Activated CD4-positive, alpha-beta T cell treated with anti-CD3 and anti-CD28 coated beads, Interleukin-2, amount 50 U/mL, for 24 hours (primary cell): ENCODE measurements at places on chromosomes 2 and 18.

GRCh38 chr2:15975261-15975600, 34.9 kb downstream of the MYCN start:
- DNase-seq, result no peak

- no peak for DNase-seq
Measured at GRCh38 chr2:19746611-19747309, 155.0 kb downstream of the TTC32 start.

DNA sequence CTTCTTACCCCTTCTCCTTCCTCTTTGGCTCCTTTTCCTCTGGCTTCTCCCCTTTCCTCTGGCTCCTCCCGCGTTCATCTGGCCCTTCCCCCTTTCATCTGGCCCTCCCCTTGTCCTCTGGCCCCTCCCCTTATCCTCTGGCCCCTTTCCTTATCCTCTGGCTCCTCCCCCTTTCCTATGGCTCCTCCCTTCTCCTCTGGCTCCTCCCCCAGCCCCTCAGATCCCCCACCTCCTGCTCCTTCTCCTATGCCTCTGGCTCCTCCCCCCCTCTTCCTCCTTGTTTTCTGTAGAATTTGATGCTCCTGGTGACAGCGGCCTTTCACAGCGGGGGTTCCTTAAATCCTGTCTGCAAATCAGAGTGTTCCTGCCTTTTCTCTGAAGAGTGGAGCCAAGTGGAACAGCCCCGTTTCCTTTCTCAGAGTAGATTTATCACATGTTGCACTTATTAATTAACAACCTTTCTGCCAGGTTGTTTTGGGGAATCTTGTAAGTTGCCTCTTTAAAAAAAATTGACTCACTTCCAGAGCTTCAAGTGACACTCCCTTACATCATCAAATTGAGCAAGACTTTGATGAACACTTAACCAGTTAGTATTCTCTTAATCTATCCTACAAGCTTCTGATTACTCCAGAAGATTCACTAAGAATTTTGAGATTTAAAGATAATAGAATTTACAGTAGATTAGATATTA, 27.9 kb downstream of the FABP1 start:
- no peak for DNase-seq

GRCh38 chr18:40366521-40366920, 1588.5 kb upstream of the PIK3C3 start:
- DNase-seq, result no peak

DNA sequence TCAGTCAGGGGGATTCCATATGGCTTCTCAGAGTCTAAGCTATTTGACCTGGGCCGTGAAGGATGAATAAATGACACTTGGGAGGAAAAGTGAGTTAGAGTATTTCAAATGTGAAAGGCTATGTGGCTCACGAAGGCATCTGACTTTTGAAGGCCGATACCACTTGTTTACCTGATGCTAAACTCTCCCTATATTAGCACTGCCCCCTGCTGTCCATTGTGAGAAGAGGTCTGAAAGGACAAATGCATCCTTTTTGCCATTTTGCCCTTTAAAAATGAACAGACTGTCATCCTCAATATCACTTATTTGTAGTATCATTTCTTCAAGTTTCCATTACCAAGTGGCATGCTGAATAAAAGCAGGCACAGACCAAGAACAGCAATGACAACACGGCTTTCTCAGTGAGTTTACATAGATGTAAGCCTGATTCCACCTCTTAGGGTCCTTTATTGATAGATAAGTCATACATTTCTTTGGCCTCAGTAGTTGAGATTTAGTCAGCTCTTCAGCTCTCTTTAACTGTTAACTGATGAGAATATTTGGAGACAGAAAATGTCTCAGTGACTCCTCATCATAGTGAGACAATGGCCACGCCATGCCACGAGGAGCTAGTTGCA, 40.1 kb downstream of the DOCK10 start:
- DNase-seq, result peak; percentile 72

GRCh38 chr2:98703738-98704137, 27.2 kb downstream of the MGAT4A start:
- DNase-seq, result no peak

DNA sequence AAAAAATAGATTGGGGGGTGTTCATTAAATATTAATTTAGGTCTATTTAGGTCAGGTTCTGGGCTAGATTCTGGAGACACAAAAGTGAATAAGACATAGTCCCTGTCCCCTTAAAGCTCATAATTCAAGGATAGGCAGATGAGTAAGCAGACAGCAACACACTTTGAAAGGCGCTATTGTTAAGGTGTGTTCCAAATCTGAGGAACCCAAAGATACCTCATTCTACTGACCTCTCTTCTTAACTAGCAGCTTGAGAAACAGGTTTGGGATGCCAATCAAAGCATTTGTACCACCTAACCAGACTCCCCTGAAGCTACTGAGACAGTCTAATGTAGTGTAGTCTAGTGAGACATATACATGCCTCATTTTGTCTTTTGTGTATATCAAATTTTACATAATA, 34.8 kb downstream of the SEMA4F start:
- no peak for DNase-seq

DNA sequence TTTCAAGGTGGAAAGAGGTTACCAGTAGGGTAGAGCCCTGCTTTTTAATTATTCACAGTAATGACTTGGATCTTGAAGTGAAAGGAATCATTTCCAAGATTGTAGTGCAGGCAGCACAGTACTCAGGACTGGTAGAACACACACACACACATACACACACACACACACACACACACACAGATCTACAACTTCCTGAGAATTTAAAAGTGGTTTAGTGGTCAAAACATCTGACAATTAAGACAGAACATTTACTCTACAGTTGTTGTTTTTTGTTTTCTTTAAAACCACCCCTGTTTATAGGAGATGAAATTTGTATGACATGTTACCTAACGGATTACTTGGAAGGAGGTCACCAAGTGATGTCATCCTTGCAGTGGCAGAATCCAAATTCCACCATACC, 146.7 kb upstream of the VRK2 start:
- DNase-seq, result no peak

DNA sequence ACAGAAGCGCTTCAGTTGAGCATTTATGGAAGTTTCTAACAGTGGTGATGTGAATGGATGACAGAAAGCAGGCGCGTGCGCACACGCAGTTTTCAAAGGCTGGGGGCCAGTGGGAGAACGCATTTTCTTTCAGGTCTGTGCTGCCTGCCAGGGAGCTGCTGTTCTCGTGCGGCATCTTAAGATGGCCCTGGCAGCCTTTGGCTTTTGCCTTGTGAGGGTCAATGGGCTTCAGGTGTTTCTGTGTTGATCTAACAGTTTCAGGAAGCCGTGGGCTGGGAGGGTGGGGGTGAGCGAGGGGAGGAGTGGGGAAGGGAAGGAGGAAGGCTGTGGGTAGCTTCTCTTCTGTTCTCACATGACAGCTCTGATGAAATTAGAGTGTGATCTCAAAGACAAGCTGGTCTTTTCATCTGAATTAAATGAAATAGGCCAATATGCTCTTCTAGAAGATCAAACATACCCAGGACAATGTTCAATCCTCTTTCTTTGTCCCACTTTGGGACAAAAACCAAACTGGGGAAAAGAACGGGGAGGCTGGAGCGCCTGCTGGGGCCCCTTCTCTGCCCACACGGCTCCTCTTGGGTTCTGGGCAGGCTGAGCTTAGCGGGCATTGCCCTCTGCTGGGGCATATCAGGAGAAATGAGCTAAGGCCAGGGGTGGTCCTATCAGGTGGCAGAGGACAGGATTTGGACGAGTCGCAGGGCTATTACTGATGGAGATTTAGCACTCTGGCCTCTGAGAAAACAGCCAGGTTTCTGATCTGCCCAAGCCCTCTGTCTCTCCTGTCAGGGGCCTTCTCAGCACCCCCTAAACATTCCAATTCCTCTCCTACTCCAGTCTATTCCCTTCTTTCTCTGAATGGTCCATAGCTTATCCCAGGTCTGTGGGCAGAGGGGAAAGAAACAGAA, 126.2 kb upstream of the LGALSL start:
- peak; percentile 38 for DNase-seq

GRCh38 chr2:138496096-138496651, 5.4 kb upstream of the SPOPL start:
- DNase-seq, result no peak

DNA sequence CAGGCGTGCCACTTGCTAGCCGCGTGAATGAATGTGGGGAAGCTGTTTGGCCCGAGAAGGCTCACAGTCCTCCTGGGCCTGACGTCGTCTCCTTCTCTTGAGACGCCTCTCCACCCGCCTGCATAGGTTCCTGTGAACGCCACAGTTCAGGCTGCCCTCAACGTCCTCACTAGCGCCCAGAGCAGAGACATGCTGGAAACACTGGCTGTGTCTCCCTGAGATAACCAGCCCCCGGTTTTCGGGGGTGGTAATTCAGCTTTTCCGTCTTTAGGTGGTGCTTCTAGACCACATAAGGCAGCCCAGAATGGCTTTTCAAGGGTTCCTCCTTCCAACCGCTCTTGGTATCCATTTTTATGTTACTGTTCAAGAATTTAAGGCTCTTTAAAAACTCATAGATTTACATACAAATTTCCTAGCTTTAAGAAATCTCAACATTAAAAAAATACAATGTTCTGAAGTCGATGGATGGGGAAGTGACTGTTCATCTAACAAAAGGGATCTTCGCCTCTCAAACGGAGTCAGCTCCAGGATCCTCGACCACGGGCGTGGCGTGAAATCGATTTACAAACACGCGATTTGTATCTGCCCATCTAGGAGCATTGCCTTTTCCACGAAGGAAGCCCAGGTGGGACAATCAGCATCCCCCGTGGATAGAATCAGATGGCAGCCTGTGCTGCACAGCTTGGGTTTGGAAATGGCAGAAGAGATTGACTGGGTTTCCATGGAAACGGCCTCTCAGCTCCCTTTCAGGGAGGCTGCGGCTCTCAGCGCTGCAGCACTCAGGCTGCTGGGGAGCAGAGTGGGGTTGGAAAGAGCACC, 110.6 kb upstream of the PXDN start:
- no peak for DNase-seq

- DNase-seq, result no peak
Measured at GRCh38 chr2:23419171-23420090, 34.5 kb downstream of the KLHL29 start.

DNA sequence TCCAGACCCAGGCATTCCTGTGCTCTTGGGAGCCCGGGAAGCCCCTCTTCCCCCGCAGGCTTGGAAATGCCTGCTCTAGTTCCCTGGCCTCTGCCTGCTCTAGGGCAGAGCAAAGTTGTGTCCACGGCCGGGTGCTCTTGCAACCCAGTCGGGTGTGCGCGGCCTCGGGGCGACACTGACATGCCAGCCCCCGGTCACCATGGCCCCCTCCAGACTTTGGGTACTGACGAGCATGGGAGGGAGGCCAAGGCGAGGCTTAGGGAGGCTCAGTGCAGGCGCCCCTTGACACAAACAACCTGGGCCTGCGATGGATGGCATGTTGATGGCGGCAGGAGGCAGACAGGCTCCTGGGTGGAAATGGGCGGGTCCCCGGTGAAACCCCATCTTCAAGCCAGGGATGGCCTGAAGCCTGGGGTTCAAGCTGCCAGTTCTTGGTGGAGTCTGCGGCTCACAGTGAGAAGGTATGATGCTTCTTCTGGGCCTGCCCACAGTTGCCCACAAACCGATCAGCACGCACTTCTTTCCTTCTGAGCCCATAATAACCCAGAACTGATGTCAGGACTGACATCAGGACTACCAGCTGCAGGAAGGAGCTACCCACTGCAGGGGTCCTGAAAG, 689.9 kb downstream of the DSC3 start:
- DNase-seq, result no peak

DNA sequence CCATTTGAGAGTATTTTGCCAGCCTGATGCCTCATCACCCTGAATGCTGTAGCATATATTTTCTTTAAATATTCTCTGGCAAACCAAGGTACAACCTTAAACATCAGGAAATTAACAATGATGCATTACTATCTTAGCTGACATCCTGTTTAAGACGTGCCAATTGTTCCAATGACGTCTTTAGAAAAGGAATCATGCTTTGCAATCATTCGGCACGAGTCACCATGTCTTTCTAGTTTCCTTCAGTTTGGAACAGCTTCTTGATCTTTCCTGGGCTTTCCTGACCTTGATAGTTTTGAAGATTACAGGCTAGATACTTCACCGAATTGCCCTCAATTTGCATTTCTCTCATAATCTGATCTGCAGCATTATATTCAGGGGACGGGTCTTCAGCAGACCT, 88.2 kb upstream of the GLI2 start:
- DNase-seq, result no peak

DNA sequence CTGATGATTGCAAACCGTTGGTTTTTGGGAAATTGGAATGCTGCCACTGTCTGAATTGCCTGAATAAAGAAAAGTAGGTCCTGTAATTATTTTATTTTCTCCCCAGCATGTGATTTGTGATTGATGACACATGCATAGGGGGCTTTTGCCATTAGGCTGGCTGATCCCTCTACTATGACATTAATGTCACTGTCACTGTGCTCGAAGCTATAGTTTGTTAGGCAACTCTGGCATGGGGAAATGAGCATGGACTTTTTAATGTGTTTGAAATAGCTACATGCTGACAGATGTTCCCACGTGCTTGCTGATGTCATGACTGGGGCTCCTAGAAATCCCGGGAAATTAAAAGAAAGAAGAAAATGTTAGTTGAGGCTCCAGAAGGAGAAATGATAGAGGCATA, 99.1 kb downstream of the HRH4 start:
- no peak for DNase-seq

DNA sequence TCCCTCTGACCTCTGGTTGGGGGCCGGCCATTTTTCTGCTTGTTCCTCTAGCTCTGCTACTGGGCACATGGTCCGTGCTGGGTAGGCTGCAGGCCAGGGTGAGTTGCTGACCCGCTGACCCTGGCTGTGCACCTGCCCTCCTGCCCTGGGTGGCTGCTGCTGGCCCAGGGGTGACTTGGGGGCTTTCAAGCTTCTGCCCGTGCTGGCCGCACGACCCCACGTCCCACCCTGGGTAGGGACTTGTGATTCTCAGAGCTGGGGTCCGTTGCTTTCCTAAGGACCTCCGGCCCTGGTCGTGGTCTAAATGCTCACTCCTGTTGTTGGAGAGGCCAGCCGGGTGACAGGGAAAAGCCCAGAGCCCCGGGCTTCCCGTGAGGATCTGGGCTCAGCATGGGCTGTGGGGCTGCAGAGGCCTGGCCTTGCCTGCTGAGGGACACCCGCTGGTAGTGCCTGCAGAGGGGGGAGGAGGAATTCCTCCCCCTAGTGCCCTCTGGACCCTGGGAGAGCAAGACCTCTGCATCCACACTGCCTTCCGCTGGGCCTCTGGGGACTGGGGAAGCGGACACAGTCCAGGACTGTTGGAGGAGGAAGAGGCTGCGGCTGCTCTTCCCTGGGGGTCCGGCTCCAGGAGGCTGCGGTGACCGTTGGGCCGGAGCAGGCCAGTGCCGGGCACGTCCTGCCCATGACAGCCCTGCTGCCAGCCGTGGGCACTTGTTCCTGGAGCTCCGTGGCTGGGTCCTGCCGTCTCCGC, 6.3 kb upstream of the GAL3ST2 start:
- no peak for DNase-seq

DNA sequence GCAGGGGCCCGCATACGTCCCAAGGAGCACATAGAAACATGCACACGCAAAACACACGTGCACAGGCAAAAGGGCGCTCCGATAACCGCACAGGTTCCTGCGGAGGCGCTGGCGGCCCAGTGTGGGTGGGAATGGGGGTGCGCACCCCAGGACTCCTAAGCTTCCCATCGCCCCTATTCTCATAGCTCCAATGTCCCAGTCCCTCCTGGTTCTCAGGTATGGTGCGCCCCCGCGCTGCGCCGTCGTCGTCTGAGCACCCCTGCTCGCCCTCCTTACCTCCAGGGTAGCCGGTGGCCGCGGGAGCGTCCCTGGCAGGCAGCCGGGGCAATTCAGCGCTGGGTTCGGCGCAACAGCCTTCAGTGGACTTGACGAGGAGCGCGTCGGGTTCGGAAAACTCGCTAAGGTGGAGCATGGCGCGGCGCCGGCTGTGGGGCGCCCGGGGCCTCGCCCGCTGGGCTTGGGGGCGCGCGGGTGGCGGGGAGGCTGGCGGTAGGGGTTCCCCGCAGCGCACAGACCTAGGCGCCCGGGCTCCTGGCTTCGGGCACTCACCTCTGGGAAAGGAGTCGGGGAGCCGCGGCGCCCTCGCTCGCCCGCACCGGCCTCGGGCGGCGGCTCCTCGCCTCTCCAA, 328 bp downstream of the EGR4 start:
- DNase-seq, result no peak
